Upper lobe of left lung (tissue), 6 donors: ENCODE measurements at places on chromosomes 1 and 21. TPM values are rescaled to one million over a fixed set of nuclear protein-coding genes. Genes with fewer than 3 reads are reported as not detected.

DNA sequence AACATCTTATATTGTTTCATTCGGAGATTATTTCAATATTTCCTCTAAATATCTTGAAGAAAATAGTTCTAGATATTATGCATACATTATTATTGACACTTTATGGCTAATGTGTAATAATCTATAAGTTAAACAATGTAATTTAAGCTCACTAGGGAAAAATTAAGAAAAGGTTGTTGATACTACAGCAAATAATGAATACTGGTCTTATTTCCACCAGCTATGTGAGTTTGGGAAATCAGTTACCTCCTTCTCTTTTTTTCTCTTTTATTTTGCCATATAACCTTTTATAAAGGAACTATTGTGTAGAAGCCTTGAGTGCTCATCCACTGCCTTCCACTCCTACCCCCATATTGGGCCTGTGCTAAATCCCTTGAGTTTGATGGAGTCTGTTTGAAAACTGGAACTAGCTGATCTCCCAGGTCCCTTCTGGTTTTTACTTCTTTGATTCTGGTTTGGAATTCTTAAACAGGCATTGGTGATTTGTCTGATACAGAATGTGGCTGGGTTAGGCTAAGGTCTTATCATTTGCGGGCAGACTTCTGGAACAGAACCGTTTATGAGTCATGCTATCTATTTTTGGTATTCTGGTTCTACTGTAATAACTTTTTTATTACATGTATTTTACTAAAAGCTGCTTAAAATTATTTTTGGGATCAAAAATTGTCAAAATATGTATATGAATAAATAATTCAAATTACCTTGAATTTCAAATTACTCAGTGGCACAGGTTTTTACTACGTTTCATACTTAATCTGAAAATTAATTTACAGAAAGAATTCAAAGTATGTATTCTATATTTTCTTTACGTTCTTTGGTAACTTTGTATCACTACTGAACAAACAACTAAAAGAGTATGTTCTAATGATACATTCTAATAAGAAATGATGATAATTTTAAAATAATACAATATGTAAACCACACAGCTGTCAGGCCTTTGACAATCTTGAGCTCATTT is 5.0 kb upstream of the CDC14A start:
- H3K27ac ChIP-seq = no peak overlapping the region
- no peaks in the 10 kb centered on the region for H3K36me3 ChIP-seq
- no peaks in the 10 kb centered on the region for H3K27me3 ChIP-seq
- H3K4me1 ChIP-seq = no peaks in the 10 kb centered on the region
- no peak for DNase-seq

DNA sequence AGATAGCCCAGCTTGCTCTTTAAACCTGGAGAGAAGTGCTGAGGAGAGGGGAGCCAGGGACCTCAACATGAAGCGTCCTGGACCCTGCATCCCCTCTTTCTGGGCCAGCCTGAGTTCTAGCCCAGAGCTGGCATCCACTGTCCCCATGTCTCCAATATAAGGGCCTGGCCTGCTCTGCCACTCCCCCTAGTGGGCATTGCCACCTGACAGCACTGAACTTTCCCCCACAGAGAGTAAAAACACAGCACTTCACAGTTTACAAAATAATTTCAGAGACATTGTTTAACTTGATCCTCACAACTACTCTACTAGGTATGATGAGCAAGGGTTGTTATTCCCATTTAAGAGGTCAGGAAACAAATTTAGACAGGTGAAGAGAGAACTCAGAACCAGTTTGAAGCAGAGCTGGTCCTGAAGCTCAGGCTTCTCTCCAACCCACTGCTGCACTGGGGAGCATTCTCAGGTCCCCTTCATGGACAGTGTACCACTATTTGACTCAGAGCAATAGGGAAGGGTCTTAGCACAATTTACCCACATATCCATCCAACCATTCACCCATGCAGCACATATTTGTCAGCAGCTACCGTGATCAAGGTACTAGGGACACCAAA is 151.2 kb downstream of the DMRTA2 start:
- H3K36me3 ChIP-seq = no peaks in the 10 kb centered on the region
- no peak overlapping the region for H3K27ac ChIP-seq
- H3K27me3 ChIP-seq = no peaks in the 10 kb centered on the region
- no peak overlapping the region for H3K4me3 ChIP-seq
- H3K4me1 ChIP-seq = no peaks in the 10 kb centered on the region

DNA sequence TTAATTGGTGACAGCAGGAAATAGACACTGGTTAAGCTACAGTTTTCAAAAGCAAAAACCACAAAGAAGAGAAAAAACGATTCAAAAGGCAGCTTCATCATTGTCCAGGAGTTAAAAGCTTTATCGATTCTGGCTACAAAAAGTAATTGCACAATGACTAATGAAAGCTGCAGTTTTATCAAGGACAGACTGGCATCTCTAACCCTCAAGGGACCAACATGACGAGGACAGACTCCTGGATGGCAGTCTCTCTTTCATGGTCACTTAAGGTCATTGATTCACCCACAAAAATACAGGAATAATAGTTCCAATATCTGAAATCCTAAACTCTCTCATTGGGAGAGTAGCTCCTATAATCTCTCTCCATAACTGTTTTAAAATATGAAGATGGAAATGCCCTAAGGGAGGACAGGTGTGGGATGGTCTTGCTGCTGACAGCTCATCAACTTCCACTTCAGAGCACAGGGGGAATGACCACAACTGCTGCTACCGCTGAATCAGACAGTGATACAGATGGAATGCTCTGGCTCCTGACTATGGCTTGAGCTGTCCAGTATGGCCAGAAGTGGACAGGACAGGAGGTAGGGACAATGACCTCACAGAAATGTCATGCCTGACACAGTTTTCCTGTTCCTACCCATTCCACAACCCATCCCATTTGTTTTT is 17.4 kb upstream of the CPLANE2 start:
- H3K4me1 ChIP-seq = peaks cover 14% of the 10 kb centered on the region
- H3K36me3 ChIP-seq = peaks cover 63% of the 10 kb centered on the region
- no peak for DNase-seq
- no peak overlapping the region for H3K27ac ChIP-seq

EGLN1 gene
- 22.3 TPM for total RNA-seq

ERICH3 gene
- 13.6 TPM for total RNA-seq

- H3K4me1 ChIP-seq = no peaks in the 10 kb centered on the region
- H3K36me3 ChIP-seq = no peaks in the 10 kb centered on the region
- H3K27ac ChIP-seq = no peak overlapping the region
- H3K4me3 ChIP-seq = no peak overlapping the region
- no peaks in the 10 kb centered on the region for H3K27me3 ChIP-seq
Measured at GRCh38 chr1:187909382-187909781, 1080.6 kb downstream of the PLA2G4A start.
